ENCODE measurements at places on chromosomes 7 and 10.

DNA sequence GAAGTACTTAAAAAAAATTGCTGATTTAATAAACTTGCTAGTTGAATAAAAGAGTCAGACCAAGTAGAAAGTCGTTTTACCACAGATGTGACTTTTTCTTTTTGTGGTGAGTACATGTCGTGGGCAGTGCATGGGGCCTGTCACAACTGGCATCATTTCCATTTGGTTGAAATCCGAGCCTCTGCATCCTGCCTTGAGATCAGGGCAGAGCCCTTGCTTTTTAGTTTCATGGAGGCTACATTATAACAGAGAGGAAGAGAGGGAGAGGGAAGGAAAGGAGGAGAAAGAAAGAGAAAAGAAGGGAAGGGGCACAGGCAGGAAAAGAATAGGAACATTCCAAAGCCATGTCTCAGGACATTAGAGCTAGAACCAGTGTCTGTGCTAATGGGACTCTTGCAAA lies 20.4 kb upstream of the INSYN2A start:
- DNase-seq = no peak

DNA sequence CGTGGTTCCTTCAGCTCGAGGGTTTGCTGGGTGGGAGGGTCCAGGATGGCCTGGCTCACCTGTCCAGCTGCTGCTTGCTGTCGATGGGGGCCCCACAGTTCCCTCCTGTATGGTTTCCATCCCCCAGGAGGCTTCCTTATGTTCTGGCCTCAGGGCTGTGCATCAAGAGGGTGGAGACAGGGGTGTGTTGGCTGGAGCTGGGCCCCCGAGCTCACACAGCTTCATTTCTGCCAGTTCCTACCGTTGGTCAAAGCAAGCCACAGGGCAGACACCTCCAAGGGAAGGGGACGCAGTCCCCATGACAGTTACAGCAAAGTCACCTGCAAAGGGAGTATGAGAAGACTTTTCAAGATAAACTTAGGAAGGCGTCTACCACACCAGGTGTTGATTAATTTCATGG lies 156.9 kb downstream of the EBF3 start:
- DNase-seq = no peak

- no peak for DNase-seq
Observed at GRCh38 chr10:60747817-60748469, 30.3 kb upstream of the CDK1 start.

GRCh38 chr7:69932034-69932628 lies 333.9 kb downstream of the AUTS2 start:
- DNase-seq = no peak

DNA sequence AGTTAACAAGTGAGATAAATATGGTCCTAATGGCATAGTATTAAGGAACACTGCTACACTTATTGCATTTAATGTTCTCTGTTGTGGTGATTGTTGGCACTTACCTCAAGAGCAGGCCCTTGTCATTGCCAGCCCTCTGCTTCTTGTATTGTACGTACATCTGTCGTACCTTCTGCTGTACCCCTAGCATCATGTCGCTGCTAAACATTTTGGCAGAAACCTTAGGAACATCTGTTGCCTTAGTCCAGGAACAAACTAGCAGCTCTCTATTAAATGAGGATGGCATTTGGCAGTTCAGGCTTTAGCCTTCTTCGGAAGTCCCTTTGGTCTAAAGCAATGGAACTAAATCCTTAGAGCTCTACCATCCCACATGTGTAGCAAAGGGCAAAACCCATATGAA lies 47.6 kb downstream of the PRKG1 start:
- DNase-seq = no peak

GRCh38 chr7:101126651-101127459 lies at the start of gene SERPINE1:
Gene SERPINE1, plus strand, starts transcription at chr7:101127104. Its CDS starts 1,290 bp downstream, at chr7:101128394.
- DNase-seq = peak; percentile 71

GRCh38 chr10:14572811-14573210 lies 201.9 kb downstream of the FAM107B start:
- DNase-seq = no peak

GRCh38 chr7:108419961-108420908 lies 36.0 kb downstream of the NRCAM start:
- no peak for DNase-seq

DNA sequence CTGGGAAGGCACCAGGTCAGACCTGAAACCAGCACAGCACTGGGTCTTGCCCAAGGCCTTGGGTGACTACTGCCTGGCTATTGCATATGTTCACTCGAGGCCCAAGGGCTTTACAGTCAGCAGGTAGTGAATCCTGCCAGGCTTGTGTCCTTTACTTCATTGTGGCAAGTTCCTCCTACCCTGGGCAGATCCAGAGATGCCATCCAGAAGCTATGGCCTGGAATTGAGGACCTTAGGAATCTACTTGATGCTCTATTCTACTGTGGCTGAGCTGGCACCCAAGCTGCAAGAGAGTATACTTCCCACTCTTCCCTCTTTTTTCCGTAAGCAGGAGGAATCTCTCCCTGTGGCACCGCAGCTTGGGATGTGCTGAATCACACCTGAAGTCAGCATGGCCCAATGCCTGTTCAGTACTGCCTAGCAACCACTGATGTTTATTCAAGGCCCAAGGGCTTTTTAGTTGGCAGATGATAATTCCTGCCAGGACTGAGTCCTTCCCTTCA lies 246.7 kb upstream of the CTBP2 start:
- no peak for DNase-seq

DNA sequence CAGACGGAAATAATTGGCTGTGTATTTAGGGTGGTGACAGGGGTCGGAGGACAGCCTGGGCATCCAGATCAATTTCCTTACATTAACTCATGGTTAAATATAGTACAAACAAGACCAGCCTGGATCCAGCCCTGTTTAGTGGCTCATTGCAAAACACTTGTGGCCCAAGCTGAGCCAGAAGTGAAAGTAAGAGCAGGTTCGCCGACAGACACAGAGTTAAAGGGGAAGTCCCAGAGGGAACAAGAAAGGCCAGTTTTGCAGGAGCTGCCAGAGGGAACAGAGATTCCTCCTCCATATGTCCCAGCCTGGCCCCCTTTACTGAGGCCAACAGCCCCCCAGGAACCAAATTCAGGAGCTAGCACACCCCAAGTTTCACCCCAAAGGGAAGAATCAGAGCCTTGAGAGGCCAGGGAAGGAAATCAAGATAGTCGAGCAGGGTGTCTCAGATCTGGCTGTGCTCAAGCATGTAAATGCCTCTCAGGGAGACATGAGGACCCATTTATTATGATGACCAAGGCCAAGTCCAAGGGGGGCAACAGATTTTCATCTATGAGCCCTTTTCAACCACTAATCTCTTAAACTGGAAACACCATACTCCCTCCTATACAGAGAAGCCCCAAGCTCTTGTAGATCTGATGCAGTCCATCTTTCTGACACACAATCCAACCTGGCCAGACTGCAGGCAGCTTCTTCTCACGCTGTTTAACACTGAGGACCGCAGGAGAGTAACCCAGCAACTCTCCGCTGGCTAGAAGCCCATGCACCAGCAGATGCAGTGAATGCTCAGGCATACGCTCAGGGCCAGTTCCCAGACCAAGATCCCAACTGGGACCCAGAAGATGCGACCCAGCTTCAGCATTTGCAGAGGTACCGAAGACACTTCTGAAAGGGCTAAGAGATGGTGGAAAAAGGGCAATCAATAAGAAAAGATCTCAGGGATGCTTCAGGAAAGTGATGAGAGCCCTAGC lies 15.9 kb upstream of the ADCK2 start:
- peak; percentile 39 for DNase-seq

GRCh38 chr10:100621360-100622205 lies 85.8 kb downstream of the HIF1AN start:
- DNase-seq = peak; percentile 40

- DNase-seq = peak; percentile 91
Observed at GRCh38 chr10:32056136-32057035, at the start of gene KIF5B. Gene KIF5B, minus strand, starts transcription at chr10:32056425. Its CDS starts 452 bp downstream, at chr10:32055973.

GRCh38 chr10:27134371-27134770 lies 19.8 kb downstream of the YME1L1 start:
- DNase-seq = no peak

DNA sequence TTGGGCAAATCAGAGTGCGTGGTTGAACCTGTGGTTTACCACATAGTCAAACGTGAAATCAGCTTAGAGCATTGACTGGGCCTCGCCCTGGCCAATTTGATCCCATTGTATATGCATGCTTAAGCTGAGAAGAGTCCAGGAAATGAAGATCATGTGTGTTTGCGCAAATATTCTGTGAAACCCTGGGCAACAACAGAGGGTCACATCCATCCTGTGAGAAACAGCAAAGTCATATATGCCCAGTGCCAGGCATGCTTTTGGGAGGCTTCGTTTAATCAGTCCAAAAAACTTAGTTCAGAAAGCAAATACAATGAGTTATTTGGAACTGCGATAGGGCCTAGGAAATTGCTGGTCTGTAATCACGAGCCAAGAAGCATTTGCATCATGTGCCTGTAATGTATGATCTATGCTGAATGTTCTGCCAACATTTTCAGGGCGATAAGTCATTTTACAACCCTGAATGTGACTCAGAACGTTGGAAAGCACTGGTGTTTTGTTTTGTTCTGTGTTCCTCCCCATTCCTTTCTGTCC lies 412.1 kb upstream of the CELF2 start:
- DNase-seq = no peak

GRCh38 chr10:35949811-35950211 lies 307.7 kb upstream of the FZD8 start:
- no peak for DNase-seq

- DNase-seq = no peak
Observed at GRCh38 chr10:11307937-11308336, 290.3 kb downstream of the CELF2 start.

DNA sequence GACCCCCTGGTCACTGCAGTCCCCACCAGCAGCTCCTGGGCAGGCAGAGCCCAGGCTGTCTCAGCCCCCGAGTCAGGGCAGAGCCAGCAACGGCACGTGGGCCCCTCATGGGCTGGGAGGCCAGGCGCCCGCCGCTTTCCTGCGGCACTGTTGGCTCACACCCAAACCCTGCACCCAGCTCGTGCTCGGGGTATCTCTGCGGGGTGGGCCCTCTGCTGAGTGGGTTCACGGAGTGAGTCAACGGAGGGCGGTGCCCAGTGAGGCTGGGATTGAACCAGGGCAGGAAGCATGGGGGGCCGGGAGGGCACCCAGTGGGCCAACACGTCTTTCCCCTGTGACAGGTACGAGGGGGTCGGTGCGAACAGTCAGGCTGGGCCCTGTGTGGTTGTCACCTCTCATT lies 28.9 kb downstream of the ADAP1 start:
- DNase-seq = peak; percentile 60

DNA sequence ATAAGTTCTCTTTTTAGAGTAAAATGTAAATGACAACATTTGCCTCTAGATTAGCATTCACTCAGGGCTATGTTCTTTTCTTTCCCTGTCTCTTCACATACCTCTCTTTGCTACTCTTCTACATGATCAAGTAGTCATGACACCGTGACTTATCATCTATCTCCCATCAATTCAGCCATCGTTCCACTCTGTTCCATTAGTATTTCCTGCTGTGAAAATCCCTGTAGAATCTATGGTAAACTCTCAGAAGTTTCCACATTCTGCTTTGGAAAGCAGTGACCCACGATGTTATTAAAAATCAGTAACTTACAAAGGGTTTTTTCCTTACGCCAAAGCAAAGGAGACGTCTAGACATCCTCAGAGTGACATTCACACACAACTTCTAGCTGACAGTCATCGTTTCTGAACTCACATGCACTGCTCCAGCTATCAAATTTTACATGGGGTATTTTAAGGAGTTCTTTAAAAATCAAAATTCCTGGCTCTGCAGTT lies 135.6 kb downstream of the SEMA3C start:
- no peak for DNase-seq

DNA sequence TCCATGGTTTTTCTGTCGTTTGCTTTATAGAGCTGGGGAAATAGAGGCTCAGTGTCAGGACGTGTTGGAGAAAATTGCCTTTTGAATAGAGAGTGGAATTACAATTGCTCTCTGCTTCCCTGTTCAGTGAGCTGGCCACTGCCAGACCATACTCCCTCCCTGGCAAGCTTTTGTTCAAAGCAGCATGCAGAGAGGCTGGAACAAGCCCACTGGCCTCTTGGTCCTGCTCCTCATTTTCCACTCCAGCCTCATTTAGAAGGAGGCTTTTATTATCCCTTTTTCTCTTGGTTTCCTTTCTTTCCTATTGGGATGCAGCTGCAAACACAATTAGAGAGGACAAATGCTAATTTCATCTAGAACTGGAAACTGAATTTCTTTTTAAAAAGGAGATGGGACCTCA lies 302.2 kb upstream of the PODXL start:
- DNase-seq = no peak

GRCh38 chr10:22683140-22683389 lies 31.3 kb downstream of the PIP4K2A start:
- no peak for DNase-seq

DNA sequence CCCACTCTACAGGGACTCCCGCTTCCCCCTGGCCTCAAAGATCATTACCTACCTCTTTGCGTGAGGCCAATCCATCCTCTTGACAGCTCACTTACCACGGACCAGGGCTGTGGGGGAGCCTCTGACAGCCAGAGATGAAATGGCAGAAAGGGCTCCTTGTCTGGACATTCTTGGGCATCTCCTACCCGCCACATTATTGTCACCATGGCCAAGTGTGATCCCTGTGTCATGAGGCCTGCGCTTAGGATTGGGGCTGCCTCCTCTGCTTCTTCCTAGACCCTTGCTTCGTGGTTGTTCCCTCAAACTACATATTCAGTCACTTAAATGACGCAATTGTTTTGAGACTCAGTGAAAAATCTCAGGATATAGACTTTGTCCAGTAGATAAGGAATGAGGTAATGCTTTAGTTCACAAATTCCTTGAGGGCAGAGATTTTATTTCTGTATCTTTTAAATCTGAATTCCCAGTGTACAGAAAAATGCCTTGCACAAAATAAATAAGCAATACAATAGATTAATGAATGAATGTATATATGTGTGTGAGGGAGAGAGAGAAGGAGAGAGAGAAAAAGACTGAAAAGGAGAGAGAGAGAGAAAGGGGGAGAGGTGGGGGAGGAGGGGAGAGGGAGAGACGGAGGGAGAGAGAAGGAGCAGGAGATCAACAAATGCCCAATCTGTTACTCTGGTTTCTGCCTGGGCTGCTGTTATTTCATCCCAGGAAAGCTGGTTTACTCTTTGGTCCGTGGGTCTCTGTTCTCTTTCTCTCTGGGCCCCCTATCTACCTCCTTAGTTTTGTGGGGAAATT lies 159.0 kb downstream of the PLXNA4 start:
- DNase-seq = no peak

DNA sequence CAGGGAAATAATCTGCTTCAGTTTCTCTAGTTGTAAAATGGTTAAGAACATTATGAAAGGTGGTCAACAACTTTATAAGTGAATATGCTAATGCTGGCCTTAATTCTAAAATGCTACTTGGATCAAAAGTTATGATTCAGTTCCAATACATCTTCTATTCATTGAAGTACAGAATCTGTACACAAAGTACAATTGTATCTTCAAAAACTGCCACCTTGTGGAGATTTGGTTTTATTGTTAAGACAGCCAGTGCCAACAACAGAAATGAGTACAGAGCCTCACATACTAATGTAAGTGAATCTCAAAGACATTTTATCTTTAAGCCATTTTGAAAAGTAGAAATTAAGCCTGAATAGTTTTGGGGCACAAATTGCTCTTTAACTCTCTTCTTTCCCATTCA lies 194.0 kb downstream of the CFTR start:
- DNase-seq = no peak
